CD4-positive, alpha-beta T cell treated with Interleukin-4 for 1 hour (primary cell): ENCODE measurements at places on chromosomes 6 and 20.
A peak's percentile ranks its signal among the peaks of the same experiment; 100 is the strongest.

- DNase-seq = no peak
These were observed 18.2 kb upstream of the SH3BGRL2 start for GRCh38 chr6:79612918-79613317.

- no peak for DNase-seq
These were observed 182.9 kb downstream of the MCHR2 start for GRCh38 chr6:99810942-99811620.

DNA sequence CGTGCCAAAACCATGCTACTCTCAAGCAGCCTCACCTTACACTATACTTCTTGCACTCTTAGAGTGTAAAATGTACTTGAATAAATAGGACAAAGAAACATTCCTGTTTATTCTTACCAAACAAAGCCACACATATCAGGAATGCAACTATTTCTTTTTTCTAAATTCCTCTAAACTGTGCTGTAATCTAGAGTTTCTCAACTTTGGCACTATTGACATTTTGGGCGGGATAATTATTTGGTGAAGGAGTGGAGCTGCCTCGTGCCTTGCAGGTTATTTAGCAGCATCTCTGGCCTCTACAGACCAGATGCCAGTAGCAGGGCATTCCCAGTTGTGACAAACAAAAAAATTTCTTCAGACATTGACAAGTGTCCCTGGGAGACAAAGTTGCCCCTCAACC is 86.9 kb downstream of the PHACTR1 start:
- DNase-seq = no peak

DNA sequence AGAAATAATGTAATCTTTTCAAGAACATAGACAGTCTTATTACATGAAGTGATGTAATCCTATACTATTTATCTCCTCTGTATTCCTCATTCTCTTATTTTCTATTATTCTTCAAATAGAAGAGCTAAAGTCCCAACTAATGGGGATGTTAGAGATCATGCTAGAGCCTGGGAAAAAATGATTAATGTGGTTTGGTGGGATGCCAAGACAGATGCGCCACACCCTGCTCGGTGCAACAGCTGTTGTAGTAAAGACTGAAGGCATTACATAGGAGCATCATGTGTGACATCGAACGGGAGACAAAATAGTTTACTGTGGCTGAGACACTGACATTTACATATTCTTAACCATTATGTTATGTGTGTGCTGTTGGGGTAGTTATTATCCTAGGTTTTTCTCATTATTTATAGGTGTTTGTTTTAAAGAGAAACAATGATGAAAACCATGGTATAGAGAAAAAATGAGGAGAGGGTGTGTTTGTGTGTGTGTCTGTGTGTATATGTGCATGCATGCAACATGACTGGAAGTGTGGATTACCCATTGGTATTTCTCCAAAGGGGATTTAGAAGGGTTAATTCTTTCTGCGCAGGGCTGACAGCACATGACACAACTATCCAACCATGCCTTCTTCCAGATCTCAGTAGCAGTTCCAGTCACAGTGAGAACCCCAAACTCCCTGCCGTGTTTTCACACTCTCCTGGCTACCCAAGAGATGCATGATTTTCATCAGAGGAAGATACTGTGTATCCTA is 155.3 kb downstream of the EYA4 start:
- DNase-seq = no peak

DNA sequence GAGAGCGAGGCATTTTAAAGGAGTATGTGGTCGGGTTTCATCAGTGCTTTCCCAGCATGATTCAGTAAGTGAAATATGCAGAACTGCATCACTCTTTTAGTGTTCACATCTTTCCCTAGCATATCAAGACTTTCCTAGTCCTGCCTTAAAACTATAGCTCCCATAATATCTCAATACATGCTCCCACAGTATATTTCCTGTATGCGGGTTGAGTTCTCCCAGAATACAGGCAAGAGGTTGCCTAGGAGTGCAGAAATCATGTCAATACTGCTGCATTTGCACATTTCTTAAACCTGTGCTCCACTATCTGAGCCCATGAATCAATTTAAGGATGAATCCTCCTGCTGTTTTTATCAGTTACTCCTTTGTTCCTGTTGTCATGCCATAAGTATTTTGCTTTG is 386.6 kb upstream of the SLC35B3 start:
- DNase-seq = no peak

DNA sequence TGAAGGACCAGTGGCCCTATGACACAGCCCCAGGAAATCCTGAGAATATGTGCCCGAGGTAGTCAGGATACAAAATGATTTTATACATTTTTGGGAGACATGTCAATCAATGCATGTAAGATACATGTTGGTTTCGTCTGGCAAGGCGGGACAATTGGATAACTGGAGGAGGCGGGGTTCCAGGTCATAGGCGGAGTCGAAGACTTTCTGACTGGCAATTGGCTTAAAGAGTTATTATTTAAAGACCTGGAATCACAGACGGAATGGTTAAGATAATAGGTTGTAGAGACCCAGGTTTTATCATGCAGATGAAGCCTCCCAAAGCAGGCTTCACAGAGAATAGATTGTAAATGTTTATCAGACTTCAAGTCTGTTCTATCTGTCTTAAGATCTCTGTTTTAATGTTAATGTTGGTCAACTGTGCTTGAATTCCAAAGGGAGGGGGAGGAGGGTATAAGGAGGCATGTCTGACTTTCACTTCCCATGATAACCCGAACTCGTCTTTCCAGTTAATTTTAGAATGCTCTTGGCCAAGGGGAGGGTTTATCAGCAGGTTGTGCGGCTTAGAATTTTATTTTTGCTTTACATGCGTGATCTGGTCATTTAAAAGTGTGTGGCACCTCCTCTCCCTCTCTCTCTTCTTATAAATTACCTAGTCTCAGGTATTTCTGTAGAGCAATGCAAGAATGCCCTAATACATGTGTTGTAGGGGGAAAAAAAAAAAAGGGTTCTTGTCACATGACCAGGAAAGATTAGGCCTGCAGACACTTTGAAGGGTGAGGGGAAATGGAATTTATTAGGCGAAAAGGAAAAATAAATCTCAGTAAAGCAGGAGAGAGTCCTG is 230.7 kb downstream of the NFATC2 start:
- no peak for DNase-seq

DNA sequence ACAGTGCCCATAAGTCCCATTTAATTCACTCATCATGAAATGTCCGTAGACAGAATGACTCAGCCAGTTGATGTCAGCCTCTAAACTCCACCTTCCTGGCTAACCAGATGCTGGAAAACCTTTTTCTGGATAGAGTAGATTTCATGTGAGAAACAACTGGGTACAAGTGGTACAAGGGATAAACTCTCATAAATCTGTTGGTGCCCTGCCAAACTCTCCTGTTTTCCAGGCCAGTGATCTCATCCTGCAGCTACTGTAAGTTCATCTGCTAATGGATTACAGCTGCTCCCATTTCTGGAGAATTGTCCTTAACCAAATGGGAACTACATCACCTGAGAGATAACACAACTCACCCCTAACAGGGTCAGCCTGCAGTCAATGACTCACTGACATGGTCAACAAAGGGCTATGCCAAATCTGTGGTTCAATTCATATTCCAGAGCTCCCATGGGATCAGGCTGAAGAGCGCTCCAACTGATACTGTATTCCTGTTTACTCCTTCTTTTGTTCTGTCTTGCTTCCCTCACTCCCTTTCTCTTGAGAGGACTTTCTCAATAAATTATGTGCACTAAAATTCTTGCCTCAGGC is 210.1 kb upstream of the HDDC2 start:
- no peak for DNase-seq

GRCh38 chr6:56072856-56073255 is 174.5 kb downstream of the COL21A1 start:
- no peak for DNase-seq

DNA sequence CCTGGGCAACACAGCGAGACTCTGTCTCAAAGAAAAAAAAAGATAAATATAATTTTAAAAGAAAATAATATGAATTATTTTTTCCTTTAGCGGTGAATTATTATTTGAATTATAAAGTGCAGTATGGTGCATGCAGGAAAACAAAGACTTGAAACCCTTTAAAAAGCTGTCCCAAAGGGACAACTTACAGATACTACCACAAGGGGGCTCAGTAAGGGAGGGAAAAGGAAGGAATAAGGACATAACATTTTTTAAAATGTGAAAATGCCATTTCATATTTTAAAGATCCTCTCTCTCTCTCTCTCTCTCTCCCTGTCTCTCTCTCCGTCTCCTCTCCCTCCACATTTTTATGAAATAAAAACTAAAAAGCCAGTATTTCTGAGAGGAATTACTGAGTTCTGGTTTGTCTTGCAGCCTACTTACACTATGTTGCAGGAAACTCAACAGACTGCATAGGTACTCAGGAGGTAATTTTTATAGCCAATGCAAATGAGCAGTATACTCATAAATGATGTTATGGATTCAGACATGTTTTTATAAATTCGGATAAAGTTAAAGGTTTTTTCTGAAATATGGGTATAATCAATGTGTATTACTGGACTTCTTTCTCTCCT is 455.0 kb upstream of the GJE1 start:
- peak; percentile 40 for DNase-seq

- DNase-seq = no peak
These were observed 27.4 kb upstream of the SLC24A3 start for GRCh38 chr20:19185083-19185482.

DNA sequence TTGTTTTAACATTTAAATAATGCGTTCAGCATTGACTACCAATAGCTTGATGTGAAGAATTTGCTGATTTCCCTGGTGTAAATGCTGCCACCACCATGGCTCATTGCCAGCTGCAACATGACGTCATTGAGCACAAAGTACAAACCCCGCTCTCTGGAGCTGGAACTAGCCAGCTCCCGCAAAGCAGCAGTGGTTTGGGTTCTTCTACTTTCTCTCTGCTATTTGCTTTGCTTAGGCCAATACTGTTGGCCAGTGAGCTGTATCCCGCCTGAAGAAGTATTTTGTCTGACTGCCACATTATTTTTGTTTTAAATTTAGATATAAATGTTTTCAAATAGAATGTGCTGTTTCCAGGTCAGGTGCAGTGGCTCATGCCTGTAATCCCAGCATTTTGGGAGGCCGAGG is 47.4 kb upstream of the KIF13A start:
- no peak for DNase-seq

DNA sequence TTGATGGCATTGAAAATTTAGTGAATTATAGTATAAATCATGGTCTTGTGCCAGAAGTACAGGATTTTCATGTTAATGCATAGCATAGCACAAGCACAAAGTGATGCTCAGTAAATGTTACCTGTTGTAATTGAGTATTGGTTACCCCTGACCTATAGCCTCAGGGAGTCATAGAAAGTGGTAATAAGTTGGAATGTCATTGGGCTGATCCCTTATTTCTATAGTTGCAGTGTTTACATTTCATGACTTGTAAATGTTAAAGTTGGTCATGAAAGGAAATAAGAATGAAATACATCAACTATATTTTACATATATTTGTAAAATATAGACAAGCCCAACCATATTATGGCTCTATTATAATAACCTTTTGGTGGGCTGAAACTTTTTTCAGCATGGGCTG is 7.0 kb downstream of the RWDD1 start:
- DNase-seq = no peak

- DNase-seq = no peak
These were observed 37.5 kb upstream of the KLHL31 start for GRCh38 chr6:53703047-53703446.

GRCh38 chr6:36063318-36064060 is 35.9 kb downstream of the MAPK14 start:
- no peak for DNase-seq

- no peak for DNase-seq
These were observed 115.9 kb downstream of the PREX1 start for GRCh38 chr20:48711696-48712464.

GRCh38 chr6:37485291-37485702 is 14.4 kb downstream of the CCDC167 start:
- DNase-seq = no peak

DNA sequence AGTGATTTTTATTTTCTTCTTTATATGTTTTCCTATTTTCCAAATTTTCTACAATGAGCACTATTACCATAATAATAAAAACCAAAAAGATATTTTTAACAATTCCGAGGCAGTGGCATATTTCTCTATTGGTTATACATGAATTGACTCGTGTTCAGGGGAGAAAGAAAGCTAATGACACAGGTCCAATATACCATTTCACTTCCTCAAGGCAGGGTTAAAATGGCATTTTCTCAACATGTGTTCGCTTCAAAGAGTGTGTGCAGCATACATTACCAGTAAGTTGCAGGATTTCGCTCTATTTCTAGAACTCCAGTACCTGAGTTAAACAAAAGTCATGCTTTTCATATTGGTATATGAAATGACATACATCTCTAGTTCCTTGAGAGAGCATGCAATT is 35.1 kb upstream of the DTNBP1 start:
- no peak for DNase-seq

DNA sequence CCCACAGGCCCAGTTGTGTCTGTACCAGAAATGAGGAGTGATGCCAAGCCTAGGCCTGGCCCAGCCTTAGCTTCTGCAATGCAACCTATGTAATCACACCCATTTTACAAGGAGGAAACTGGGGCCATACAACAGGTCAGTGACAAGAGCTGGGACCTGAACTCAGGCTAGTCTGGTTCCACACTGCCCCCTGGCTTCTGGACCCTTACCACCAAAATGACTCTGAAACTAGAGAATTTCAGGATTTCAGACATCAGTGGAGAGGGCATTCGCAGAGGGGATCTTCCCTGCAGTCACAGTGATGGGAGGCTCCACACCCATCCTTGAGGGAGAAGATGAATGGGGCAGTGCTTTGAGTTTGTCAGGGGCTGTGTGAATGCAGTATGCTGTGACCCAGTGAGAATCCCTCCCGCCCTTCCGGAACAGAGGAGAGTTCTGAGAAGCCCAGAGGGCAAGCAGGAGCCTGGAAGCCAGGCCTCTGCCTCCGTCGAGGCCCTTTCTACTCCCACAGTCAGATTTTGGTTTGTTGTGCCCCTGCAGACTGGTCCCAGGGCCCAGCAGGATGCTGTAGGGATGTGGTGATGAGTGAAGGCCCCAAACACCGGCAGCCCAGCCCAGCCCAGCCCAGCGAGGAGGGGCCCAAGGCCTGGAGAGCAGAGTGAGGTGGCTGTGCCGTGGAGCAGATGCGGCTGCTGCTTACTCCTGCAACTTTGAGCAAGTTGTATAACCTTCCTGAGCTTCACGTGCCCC is 48.1 kb upstream of the MYL9 start:
- DNase-seq = no peak

- no peak for DNase-seq
These were observed 13.7 kb upstream of the SIRPB1 start for GRCh38 chr20:1633535-1633934.

GRCh38 chr6:76856065-76856464 is 607.2 kb downstream of the HTR1B start:
- DNase-seq = no peak

DNA sequence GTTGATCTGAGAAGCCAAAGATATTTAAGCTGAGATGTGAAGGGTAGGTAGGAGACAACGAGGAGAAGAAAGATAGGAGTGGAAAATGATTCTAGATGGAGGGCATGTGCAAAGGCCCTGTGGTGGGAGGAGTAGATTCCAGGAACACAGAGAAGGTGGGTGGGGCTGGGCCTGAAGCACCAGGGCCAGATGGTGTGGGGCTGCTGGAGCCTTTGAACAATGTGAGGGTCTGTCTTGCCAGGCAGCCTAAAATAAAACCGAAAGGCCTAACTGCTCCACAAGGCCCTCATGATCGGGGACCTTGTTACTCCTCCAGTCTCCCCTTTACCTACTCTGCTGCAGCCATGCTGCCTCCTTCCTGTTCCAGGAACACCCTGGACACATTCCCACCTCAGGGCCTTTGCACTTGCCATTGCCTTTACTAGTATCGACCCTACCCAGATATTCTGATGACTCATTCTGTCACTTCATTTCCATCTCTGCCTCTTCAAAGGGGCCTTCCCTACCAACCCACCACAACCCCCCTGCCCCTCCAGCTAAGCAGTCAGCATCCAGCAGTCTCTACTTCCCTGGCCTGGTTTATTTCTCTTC is 20.0 kb downstream of the FAM110A start:
- no peak for DNase-seq
